SJSA1 (cell line): ENCODE measurements at places on chromosomes 13 and 19. TPM values are rescaled to one million over a fixed set of nuclear protein-coding genes. Genes with fewer than 3 reads are reported as not detected.

DNA sequence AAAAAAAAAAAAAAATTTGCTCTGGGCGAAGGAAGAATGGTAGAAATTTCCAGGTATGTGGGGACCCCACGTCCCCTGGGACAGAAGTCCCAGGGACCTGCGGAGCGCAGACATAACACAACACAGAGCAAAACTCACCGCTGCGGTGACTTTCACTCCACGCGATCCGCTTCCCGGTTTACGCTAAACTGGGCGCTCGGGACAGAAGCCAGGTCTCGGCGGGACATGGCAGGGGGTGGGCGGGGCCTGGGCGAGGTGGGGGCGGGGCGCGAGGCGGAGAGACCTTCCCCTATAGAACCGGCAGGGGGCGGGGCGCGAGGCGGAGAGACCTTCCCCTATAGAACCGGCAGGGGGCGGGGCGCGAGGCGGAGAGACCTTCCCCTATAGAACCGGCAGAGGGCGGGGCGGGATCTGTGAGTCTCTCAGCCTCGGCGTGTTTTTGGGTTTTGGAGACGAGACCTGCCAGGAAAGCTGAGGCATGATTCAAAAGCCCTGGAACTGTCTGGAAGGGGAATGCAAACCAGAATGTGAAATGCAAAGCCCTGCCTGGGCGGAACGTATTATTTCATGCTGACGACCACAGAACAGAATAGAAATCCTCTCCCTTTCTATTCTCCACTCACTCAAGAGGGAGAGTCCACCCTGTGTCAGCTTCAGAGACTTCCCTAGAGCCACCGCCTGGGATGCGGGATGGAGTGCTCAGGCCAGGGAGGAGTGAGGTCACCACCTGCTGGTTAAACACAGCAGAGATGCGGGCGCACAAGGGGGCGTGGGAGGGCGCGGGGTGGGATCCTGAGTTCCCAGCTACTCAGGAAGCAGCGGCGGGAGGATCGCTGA, 20.2 kb upstream of the ERVV-1 start:
- DNase-seq: peak; percentile 65

GRCh38 chr19:52691737-52692136, 43.1 kb downstream of the ZNF611 start:
- DNase-seq: no peak

ZNF414 gene
- total RNA-seq: 0.25 and 5.4 TPM in 2 replicates

GRCh38 chr19:57947419-57948134, at the start of gene ZNF256:
Gene ZNF256, minus strand, starts transcription at chr19:57947706. Its CDS starts 232 bp downstream, at chr19:57947474.
- DNase-seq: peak; percentile 90

DNA sequence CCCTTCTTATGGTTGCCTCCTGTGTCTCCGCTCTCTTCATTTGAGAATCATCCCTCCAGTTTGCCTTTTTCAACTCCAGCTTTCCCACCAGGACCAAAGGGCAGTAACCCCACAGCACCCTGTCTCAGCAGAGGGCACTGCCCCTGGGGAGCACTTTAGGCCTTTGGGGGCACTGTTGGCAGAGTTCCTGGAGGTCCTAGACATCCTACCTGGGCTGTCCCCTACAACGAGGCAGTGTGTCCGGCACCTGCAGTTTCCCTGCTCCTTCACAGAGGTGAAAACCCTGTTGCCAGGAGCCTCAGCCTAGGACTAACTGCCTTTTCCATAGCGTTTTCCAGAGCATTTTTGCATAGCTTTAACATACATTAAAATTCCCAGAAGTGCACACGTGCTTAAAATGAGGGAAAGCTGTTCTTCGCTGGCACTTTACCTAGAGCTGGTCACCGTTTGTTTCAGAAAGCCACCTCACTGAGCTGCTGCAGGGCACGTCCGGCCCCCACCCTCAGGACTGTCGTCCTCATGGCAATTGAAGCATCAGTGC, 234.9 kb downstream of the TEX29 start:
- no peak for DNase-seq

SYNGR4 gene
- total RNA-seq: not detected in 2 replicates

GRCh38 chr13:99908140-99908803, 63.3 kb downstream of the ZIC5 start:
- DNase-seq: no peak

GPR4 gene
- total RNA-seq: not detected in 2 replicates

DNA sequence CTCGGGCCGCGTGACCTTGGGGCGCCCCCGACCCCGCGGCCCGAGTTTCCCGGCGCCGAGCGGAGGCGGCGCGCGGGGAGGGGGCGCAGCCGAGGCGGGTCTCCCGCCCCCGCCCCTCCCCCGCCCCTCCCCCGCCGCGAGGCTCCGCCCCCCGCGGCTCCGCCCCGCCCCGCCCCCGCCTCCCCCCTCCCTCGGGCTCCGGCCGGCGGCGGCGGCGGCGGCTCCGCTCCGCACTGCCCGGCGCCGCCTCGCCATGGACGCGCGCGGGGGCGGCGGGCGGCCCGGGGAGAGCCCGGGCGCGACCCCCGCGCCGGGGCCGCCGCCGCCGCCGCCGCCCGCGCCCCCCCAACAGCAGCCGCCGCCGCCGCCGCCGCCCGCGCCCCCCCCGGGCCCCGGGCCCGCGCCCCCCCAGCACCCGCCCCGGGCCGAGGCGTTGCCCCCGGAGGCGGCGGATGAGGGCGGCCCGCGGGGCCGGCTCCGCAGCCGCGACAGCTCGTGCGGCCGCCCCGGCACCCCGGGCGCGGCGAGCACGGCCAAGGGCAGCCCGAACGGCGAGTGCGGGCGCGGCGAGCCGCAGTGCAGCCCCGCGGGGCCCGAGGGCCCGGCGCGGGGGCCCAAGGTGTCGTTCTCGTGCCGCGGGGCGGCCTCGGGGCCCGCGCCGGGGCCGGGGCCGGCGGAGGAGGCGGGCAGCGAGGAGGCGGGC, at the start of gene HCN2:
Gene HCN2, plus strand, starts transcription at position 189 of the 703 bp plus-strand sequence. Its CDS starts 65 bp downstream, at position 254.
- no peak for DNase-seq

IGFL3 gene
- total RNA-seq: not detected in 2 replicates

LGI4 gene
- total RNA-seq: not detected in 2 replicates

KLK14 gene
- not detected in 2 replicates for total RNA-seq

ZNF649 gene
- total RNA-seq: 3.5 and 4.8 TPM in 2 replicates

MYH14 gene
- total RNA-seq: not detected in 2 replicates

DNA sequence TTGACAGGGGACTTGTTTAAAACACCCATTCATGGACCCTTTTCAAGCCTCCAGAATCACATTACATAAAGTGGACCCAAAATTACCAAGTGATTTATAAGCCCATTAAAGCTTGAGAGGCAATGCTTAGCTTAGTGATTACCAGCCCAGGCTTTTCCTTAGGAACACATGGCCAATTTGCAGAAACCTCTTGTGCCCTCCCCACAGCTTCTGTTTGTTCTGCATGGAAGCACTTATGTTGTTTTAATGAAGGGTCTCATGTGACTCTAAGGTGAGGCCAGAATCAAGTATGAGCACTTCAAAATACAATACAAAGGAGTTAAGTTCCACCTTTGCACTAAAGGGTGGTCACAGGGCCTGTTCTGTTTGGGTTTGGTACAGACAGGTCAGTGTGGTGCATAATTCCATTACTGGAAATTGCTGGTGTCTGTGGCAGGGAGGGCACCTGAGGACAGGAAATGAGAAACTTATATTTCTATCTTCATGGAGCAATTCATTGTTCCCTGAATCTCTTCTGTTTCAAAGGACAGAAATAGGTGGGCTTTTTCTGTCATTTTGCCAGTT, 15.3 kb downstream of the ZNF486 start:
- DNase-seq: no peak

- no peak for DNase-seq
These were observed 830.2 kb upstream of the SPRY2 start for GRCh38 chr13:81171065-81171647.

KLF5 gene
- total RNA-seq: 4.2 and 5.3 TPM in 2 replicates

CCDC70 gene
- 0.34 and 0.58 TPM in 2 replicates for total RNA-seq

DNA sequence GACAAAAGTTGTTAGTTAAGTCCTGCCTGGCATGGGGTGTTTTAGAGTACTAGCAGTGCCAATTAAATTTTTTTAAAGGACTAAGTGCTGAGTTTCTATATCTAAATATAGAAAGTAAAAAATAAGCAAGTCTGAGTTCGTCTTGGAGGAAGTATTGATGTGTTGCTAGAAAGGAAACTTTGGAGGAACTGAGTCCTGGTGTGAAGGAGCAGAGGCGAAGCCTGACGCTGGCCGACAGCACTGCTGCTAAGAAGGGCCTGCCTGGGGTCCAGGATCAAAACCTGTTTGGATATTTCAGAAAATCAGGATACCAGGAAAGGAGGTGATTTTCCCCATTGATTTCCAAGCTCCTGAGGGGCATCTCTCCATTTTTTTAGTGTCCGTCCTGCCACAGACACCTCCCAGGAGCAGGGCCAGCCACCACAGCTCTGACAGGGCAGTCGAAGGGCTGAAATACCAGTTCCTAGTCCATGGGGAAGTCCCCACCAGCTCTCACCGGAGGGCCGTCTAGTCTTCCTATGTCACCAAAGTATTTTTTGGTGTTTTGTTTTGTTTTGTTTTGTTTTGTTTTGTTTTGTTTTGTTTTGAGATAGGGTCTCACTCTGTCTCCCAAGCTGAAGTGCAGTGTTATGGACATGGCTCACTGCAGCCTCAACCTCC, 38.2 kb upstream of the NPAS1 start:
- DNase-seq: no peak

FFAR3 gene
- total RNA-seq: not detected in 2 replicates

CCDC122 gene
- total RNA-seq: 4.6 and 7.4 TPM in 2 replicates

ARRDC2 gene
- total RNA-seq: 21.4 and 41.9 TPM in 2 replicates

ARHGAP35 gene
- 17.7 and 24.7 TPM in 2 replicates for total RNA-seq

PSG3 gene
- total RNA-seq: not detected in 2 replicates

GRCh38 chr13:97015661-97016350, 21.5 kb upstream of the OXGR1 start:
- DNase-seq: no peak

NR1H2 gene
- 32.4 and 45.5 TPM in 2 replicates for total RNA-seq

GRCh38 chr19:47446534-47447469, 24.9 kb downstream of the SLC8A2 start:
- no peak for DNase-seq

DNA sequence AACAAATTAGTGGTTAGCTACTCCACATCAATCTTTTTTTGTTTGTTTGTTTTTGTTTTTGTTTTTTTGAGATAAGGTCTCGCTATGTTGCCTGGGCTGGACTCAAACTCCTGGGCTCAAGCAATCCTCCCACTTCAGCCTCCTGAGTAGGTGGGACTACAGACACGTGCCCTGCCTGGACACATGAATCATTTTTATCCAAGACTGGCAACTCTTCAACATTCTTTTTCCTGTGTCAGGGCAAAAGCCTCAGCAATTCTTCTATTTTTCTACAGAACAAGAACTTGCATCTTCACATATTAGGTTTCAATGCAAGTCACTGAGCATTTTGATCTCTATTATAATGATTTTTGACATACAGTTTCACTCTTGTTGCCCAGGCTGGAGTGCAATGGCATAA, 76.8 kb upstream of the LRCH1 start:
- no peak for DNase-seq

DNA sequence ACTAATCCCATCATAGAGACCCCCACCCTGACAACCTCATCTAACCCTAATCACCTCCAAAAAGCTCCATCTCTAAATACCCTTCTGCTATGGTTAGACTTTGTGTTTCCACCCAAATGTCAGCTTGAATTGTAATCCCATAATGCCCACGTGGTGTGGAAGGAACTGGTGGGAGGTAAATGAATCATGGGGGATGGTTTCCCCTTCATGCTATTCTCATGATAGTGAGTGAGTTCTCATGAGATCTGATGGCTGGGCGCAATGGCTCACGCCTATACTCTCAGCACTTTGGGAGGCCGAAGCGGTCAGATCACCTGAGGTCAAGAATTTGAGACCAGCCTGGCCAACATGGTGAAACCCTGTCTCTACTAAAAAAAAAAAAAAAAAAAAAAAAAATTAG, 2.6 kb downstream of the VMAC start:
- DNase-seq: no peak

DNA sequence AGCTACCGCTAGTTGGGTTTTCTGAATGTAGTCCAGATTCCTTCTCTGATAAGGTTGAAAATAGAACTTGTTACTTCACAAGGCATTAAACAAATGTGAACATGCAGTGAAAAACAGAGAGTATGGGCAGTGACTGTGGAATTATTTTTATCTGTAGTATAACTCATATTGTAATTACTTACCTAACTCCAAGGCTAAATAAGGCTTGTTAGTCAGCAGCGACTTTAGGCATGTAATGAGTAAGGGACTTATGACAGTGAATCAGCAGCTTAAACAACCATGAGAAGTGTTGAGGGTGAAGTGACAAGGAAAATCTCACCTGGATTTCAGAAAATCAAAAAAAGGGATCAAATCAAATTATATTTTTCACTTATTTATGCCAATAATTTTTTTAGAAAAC, 1719.5 kb upstream of the MIR17HG start:
- no peak for DNase-seq

DNA sequence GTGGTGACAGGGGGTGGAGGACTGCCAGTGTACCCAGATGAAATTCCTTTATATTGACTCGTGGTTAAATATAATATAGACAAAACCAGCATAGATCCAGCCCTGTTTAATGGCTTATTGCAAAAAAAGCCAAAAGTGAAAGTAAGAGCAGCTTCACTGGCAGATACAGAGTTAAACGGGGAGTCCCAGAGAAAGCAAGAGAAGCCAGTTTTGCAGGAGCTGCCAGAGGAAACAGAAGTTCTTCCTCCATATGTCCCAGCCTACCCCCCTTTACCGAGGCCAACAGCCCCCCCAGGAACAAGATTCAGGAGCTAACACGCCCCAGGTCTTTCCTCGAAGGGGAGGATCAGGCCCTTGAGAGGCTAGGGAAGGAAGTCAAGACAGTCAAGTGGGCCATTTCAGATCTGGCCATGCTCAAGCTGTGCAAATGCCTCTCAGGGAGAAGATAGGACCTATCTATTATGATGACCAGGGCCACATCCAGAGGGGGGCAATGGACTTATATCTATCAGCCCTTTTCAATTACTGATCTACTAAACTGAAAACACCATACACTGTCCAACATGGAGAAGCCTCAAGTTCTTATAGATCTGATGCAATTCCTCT, 47.2 kb upstream of the ZNF737 start:
- DNase-seq: no peak
